ENCODE measurements at places on chromosomes 3 and 15. TPM values are rescaled to one million over a fixed set of nuclear protein-coding genes. Genes with fewer than 3 reads are reported as not detected.

DNA sequence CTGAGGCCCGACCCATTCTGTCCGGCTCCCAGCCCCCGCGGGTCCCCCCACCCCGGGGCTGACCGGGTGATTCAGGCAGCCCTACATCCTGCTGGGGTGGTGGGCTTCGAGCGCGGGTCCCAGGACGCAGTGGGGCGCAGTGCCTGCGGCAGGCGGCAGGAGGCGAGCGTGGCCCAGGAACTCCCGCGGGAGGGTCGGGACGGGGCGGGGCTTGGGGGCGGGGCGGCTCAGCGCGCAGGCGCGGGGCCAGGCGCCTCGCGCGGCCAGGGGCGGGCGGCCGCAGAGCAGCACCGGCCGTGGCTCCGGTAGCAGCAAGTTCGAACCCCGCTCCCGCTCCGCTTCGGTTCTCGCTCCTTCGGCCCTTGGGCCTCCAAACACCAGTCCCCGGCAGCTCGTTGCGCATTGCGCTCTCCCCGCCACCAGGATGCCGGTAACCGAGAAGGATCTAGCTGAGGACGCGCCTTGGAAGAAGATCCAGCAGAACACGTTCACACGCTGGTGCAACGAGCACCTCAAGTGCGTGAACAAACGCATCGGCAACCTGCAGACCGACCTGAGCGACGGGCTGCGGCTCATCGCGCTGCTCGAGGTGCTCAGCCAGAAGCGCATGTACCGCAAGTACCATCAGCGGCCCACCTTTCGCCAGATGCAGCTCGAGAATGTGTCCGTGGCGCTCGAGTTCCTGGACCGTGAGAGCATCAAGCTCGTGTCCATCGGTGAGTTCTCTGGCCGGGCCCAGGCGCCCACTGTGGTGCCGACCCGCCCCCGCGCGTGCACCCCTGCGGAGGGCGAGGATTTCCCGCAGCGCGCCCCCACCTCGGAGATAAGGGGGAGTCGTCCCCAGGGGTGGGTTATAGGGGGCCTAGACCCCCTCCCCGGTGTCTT, at the start of gene FLNB:
Gene FLNB (plus strand): TSS at position 282 of the 885 bp plus-strand sequence. CDS start 143 bp downstream, at position 425.
- DNase-seq = peak; percentile 66

SI gene
- not detected for total RNA-seq

- DNase-seq = no peak
Observed at GRCh38 chr15:68414206-68414555, 17.8 kb downstream of the ITGA11 start.

DNA sequence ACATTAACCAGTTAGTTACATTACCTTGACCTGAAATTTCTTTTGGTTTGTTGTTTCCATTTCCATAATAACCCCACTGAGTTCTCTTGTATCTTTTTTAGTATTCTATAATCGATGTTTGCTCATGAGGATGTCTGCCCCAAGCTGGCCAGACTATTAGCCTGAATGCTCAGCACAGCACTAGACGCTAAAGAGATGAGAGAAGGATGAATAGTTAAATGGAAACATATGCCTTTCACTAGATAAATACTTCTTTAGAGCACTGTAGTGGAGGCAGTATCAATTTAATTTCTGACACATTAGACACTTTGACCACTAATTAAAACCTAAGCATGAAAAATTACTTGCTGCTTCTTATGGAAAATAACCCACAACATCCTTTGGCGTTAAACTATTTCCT, 654.9 kb upstream of the KCNMB2 start:
- DNase-seq = no peak

STXBP5L gene
- not detected for total RNA-seq

NOX5 gene
- total RNA-seq = 0.05 TPM

GRCh38 chr3:51668756-51669155, 2.3 kb upstream of the TEX264 start:
- no peak for DNase-seq

DNA sequence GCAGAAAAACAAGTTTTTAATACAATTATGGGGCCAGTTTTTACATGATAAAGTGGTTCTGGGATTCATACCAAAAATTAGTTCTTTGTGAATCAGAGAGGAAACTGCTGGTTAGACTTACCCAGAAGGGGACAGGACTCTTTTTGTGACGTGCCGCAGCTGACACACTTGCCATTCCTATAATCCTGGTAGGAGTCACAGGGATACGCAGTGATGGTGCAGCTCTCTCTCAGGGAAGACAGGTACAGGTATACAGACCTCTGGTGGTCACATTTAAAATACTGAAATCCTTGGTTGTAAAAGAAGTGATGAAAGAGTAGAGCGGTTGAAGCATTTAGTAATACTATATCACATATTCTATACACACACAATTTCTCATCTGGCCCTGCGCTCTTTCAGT, 20.2 kb upstream of the TMEM41A start:
- DNase-seq = peak; percentile 34

DNA sequence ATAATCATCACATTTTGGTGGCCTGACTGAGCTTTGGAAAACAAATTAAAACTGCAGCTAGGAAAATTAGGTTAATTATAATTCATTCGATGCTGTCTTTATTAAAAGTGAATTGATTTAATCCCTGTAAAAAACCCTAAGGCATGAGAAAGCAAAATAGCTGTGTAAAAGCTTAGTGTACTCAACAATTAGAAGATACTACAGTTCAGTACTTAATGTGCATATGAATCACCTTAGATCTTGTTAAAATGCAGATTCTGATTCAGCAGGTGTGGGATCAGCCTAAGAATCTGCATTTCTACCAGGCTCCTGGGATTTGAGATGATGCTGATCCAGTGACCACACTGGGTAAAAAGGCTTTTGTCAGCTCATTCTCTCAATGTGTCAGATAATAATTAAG, 559.9 kb upstream of the GOLIM4 start:
- no peak for DNase-seq

CEP152 gene
- total RNA-seq = 2.5 TPM

GRCh38 chr3:32143849-32144757, 37.7 kb downstream of the GPD1L start:
- DNase-seq = peak; percentile 82

DNA sequence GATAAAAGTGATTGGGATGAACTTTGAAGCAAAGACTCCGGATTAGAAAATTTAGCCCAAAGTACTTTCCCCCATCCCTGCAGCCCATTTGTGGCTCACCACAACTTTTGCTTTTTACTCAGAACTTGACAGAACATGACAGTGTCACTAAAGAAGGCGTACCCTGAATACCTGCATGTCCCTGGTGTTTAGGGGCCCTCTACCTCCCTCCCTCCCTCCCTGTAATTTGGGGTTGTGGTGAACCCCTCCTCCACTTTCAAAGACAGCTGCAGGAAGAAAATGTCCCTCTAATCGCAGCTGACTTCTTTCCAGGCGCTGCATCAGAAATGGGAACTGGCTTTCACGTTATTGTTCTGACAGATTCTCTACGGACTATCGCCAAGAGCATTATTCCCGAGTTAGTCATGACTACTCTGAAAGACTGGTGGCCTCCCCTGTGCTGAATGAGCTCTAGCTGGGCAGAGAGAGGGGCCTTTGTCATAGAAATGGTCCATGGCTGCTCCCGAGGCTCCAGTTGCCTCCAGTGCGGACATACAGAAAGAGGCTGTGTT, 93.2 kb upstream of the ARHGEF3 start:
- DNase-seq = no peak

DNA sequence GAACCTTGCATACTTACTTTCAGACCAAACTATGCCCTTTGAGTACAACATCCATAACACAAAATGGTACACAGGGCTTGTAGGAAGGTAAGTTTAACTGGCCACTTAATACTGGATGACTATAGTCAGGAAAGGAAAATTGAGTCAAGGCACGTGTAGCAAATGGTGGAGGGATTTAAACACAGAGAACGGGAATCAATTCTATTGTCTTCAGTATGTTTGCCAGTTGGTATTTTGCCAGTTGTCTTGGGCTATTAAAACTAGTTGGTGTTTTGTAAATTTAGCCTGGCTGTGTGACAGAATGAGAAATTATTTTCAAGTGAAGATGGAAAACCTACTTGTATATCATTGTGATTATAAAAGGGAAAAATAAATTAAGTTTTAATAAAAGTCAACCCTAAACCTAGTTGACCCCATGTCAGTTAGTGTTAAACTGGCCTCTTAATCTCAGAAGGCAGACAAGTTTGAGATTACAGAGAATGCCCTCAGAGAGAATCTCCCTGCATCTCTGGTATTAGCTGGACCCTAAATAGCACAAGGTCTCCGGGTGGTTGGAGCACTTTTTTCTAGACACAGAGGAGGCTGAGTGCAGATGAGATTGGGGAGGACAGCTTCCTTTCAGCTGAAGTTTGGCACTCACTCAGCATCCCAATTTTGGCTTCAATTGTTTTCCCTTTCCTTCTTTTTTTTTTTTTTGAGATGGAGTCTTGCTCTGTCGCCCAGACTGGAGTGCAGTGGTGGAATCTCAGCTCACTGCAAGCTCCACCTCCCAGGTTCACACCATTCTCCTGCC, 91.2 kb downstream of the MB21D2 start:
- no peak for DNase-seq

DNA sequence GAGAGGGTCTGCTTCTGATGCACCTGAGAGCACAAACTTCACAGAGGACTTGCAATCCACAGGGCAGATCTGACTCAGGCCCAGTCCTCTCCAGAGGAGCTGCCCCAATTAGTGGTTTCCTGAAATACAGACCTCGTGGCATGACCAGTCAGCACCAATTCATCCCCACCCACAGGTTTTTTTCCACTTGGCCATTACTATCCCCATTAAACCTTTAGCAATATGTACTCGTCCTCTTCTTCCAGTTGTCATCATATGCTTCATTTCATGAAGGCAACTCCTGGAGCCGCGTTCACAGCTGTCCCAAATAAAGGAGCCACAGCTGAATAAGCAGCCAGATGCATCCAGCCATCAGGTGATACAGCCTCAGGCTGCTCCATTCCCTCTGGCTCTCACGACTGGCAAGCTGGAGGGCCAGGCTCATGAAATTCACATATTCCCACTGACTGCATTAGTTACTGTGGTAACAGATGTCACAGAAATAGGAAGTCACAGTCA, 163.1 kb downstream of the FMN1 start:
- DNase-seq = peak; percentile 76

DNA sequence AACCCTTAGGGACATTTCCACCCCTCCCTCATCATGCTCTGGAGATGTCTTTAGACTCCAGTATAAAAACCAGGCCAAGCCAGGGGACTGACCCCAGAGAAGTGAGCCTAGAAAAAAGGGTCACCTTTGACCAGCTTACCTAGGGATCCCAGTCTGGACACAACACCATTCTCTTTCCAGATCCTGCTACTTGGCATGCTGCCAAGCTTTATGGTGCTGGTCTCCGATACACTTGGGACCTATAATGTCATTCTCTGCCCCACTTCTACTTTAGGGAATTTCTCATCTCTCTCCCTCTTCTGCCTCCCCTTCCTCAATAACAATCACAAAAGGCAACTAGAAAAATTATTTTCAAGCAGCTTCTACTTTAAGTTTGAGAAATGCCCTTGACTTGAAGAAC, 124.4 kb downstream of the LRRN1 start:
- no peak for DNase-seq

GRCh38 chr15:46408312-46408711, 773.5 kb downstream of the SQOR start:
- DNase-seq = no peak

DNA sequence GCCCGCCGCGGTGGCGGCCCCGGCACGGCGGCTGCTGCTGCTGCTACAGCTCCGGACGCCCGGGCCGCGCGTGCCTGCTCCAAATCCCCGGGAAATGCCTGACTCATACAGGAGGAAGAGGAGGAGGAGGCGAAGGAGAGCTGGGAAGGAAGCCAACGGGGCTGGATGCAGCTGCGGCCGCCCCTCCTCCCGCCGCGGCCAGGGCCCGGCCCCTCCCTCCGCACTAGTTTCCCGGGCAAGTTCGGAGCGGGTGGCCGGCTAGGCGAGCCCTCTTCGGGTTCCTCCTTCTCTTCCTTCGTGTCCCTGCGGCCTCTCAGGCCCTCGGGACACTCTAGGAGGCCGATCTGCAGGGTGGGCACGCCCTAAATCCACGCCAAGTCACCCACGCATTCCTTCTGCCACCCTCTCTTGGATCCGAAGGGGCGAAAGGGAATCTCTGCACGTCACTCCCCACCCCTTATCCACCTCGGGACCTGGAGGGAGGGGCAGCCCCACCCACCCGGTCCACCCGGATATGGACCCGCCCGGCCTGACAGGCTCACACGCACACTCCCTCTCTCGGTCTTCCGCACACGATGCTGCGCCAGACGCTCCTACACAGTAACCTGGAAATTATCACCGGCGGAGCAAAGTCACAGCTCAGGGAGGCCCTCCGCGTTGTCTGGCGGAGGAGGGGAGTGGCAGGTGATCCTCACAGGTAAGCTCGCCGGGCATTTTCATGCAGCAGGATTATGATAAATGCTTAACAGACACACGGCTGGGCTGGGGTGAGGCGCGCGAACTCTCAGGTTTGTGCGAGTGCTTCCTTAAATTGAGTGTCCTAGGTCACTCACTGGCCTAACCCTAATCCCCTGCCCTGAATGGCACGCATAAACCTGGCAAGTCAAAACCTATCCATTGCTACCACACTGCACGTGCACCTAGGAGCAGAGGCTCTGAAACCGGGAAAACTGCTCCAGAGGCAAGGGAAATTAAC, at the start of the genes OSBPL10 and ZNF860:
Gene OSBPL10 (minus strand): TSS at position 57 of the 976 bp plus-strand sequence. CDS start 83 bp downstream, outside the sequence.
Gene ZNF860 (plus strand): TSS at position 545 of the 976 bp plus-strand sequence. CDS start 7,330 bp downstream, outside the sequence.
- peak; percentile 94 for DNase-seq

DNA sequence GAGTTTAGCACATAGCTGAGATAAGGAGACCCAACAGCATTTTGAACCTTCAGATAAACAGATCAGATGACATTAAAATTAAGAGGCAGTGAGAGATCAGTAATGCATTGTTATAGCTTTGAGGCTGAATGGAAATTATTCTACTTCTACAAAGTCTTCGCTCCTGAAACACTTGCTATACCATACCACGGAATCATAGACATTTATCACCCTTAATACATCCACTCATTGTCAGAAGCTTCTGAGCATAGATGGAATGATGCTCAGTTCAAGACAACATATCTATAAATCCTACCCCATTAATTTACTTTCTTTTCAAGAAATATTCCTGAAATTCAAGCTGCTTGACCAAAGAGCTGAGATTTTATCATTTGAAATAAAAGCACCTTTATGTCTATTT, 266.7 kb downstream of the C3orf38 start:
- DNase-seq = no peak

DNA sequence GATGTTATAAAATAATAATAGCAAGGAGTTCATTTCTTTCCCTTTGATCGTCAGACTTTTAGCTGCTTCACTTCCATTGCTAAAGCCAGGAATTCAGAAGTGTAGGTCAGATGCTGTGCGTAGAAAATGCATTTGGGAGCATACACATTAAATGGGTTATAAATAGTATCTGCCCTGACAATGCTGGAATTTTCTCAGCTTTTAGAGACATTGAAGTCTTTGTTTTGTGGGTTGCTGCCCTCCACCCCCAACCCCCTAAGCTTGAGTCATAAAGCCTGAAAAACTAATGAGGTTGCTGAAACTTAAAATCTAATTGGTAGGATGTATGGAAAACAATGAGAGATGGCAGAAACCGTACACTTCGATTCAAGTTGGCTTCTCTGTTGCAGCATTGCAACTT, 81.9 kb downstream of the MITF start:
- peak; percentile 37 for DNase-seq

GRCh38 chr15:33148129-33148751, 46.3 kb downstream of the FMN1 start:
- no peak for DNase-seq

DNA sequence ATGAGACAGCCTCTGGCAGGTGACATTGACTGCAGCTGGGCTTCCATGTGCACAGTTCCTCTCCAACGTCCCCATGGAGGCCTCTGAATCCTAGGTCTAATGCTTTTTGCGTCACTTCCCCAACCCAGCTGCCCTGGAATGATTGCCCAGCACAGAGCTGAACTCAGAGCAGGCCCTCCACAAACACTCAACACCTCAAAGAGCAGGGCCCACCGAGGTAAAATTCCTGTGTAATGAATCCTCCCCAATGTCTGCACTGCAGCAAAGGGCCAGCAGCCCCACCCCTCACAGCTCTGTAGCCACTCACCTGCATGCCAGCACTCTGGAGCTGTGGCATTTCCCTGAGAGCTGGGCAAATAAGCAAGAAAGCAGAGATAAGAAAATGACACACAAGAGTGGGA, 42.6 kb upstream of the DUSP7 start:
- DNase-seq = peak; percentile 30
